Amniotic epithelial cell (primary cell): ENCODE measurements at places on chromosomes 7 and 10.

DNA sequence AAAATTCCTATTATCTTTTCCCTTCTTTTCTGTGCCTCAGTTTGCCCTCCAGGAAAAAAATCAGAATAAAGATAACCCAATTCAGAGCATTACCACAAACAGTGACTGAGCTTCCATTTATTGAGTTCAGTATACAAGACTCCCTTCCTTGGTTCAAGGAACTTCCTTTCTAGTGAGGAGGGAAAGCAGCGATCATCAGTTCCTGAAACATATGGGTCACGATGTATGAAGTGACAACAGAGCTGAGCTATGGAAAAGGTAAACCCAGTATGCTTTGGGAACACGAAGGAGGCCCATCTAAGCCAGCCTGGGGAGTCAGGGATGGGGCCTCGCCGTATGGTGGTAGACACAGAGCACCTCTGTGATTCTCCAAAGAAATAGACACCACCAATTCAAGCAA is 15.8 kb downstream of the C10orf71 start:
- no peak for DNase-seq

- DNase-seq = no peak
Observed at GRCh38 chr7:130648580-130648979, 20.0 kb downstream of the COPG2 start.

DNA sequence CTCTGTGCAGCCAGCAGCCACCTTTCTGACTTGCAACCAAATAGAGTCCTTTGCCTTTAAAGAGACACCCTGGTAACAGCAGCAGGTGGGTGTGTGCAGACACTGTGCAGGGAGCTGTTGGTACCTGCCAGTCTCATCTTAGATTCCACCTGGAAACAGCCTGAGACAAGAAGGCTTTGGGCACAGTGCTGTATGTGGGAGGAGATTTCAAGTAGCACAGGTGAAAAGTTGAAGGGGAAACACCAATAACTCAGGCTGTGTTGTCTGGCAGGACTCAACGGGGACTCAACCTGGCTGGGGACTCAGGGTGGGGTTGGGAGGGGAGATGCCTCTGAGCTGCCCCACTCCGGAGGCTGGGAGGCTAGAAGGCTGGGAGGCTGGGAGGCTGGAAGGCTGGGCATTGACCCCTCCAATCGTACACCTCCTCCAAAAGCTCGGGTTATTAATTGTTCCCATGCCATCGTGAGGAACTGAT is 6.7 kb downstream of the CPXM2 start:
- DNase-seq = no peak

DNA sequence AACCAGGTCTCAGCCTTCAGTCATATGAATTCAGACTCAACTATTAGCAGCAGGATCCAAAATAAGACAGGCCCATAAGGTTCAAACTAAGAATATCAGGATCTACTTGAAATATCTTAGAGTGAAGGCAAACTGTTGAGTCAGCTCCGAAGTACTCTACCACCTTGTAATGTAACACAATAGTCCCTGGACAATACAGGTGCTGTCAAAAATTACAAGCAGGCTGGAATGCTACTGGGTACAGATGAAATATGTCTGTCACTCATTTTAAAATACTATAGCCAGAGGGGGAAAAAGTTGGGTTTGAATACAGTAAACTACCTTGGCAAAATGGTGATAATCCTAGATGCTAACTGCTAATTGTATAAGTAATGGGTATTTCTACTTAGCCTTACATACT is 6.8 kb downstream of the PAXIP1 start:
- no peak for DNase-seq

DNA sequence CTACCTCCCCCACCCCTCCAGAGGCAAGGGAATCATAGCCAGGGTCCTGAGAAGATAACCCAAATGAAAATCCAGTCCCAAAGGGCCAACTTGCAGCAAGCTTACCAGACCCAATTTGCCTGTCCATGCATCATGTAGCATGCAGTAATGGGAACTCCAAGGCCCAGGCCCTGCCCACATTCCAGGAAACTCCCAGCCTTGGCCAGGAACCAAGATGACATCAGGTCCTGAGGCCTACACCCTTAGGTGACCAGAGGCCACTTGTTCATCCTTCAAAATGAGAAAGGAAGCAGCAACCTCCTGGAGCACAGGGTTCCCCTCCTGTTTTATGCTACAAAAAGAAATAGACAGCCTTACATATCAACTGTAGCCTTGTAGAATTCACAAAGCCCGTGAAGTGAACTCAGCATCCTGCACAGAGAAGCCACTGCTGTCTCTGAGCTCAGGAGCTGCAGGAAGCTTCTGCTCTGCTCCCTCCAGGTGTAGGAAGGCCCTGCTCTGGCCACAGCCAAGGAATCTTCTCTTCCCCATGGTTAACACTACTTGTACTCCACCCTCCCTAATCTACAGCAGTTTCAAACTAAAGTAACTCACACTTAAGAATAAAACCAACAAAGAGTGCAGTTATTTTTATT is 30.3 kb upstream of the GRB10 start:
- DNase-seq = peak; percentile 71
